Kidney capillary endothelial cell (primary cell): ENCODE measurements at places on chromosomes 7 and 10.

- DNase-seq, result no peak
Measured at GRCh38 chr7:151239837-151240459, 7.7 kb downstream of the CHPF2 start.

DNA sequence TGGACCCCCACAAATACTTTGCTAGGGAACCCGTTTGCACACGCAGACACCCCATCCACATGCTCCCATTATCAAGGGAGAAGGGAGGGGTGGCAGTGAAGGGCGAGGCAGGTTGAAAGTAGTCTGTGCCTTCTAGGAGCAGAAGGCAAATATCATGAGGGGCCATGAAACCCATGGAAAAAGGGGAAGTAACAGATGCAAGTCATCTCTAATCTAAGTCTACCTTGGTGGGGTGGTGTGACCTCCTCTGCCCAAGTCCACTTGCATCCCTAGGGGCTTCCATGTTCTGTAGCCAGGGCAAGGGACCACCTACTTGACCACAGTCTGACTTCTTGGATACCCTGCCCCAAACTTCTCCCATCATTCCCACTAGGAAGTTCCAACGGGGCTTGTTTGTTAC, 5.5 kb downstream of the GIMAP6 start:
- DNase-seq, result no peak

- no peak for DNase-seq
Measured at GRCh38 chr10:96075977-96076376, 32.6 kb downstream of the CCNJ start.

- no peak for DNase-seq
Measured at GRCh38 chr7:1020849-1021251, 23.5 kb upstream of the GPR146 start.

GRCh38 chr7:30594048-30594539, 584 bp upstream of the GARS1 start:
- DNase-seq, result peak; percentile 47

DNA sequence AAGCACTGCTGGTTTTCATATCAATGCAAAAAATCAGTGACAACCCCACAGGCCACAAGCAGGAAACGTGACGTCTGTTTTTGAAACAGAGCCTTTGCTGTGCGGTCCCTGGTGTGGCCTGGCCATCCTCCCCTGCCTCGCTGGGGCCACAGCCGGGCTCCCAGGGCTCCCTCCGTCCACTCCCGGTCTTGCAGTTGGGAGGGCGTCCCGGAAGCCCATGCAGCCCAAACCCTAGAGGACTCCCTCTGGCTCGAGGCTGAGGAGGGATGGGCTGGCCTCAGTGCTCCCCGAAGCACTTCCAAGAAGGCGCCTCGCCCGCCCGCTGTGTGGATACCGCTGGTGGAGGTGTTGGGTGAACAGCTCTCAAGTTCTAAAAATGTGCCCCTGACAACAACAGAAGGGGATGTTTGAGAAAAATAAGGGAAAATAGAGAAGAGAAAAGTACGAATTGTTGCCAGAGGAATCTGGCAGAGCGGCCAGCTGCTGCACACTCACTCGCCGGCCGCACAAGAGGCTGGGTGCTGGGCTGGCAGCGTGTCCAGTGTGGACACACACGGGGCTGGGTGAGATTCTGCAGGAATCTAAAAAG, 73.5 kb downstream of the ZRANB1 start:
- no peak for DNase-seq

DNA sequence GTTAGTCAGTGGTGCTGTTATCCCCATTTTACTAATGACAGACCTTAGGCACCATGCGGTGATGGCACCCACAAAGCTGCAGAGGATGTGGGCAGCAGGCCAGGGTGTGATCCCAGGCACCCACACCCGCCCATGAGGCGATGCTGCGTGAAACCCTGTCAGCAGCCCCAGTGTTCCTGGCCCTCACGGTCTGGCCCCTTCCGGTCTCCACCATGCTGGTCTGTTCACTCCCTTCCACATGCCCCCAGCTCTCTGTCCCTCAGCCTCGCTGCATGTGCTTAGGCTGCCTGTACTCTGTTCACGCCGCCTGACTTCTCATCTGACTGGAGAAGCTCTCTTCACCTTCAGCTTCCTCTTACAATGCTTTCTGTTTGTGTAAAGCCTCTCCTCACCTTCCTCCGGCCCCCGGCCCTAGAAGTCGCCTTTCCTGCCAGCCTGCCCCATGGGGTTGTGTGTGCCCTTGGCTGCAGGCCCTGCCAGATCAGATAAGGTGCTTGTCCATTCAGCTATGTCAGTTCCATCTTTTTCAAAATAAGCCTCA, 17.6 kb upstream of the ORAI2 start:
- no peak for DNase-seq

- DNase-seq, result no peak
Measured at GRCh38 chr7:108653526-108653925, 83.9 kb downstream of the DNAJB9 start.

- DNase-seq, result no peak
Measured at GRCh38 chr10:103552856-103553742, 59.6 kb downstream of the NEURL1 start.

- DNase-seq, result no peak
Measured at GRCh38 chr10:103204353-103205255, 11.5 kb upstream of the NT5C2 start.

DNA sequence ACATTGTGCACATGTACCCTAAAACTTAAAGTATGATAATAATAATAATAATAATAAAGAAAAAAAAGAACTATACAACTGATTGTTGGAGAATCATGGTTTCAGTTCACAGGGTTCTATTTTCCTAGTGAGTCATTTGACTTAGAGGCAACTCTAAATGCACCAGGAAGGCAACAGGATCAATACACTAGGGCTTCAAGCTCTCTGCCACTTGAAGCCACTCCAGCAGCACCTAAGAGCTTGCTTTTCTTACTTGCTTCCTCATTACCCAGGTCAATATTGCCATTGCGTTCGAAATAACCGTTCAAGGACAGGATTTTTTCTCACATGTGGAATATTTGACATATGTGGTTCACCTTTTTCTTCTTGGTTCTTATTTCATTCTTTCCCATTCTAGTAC, 189.7 kb downstream of the GRM3 start:
- no peak for DNase-seq
